ENCODE measurements at places on chromosomes 3 and 15. TPM values are rescaled to one million over a fixed set of nuclear protein-coding genes. Genes with fewer than 3 reads are reported as not detected.
A peak's percentile ranks its signal among the peaks of the same experiment; 100 is the strongest.

DNA sequence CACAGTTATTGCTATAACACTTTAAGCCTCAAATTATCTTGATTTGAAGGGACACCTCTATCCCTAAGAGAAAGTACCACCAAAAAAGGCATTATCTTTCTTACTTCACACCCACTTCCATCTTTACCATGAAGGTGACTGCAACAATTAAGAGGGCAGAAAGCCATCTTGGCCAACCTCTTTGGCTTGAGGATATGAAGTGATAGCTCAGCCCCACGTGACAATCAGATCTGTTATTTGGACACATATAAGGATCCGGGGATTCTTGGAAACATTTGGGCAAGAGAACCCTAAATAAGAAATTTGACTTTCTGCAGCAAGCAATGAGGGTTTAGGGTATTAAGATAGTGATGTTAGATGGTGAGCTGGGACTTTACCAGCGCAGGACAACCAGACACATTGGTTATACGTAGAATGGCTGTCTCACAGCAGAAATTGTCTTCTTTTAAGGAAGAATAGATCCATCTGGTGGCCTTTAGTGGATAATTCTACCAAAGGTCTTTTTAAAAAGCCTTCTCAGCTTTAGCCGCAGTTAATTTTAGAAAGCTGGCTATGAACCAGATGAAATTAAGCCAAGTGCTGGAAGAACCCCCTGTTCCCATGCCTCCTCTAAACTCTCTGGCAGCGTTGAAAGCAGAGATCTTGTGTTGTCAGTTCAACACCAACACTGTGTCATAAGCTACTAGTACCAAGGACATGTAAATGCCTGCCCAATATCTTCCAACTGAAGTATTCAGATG lies 12.3 kb downstream of the HCLS1 start:
- no peak overlapping the region for H3K4me3 ChIP-seq
- no peak for DNase-seq
- no peaks in the 10 kb centered on the region for H3K4me1 ChIP-seq
- no peaks in the 10 kb centered on the region for H3K27me3 ChIP-seq

GRCh38 chr3:18308096-18308650 lies 117.0 kb downstream of the SATB1 start:
- no peak overlapping the region for H3K27ac ChIP-seq
- H3K4me3 ChIP-seq: no peak overlapping the region
- H3K36me3 ChIP-seq: no peaks in the 10 kb centered on the region
- no peaks in the 10 kb centered on the region for H3K27me3 ChIP-seq

The GRM2 gene
- 0.12 TPM for total RNA-seq

DNA sequence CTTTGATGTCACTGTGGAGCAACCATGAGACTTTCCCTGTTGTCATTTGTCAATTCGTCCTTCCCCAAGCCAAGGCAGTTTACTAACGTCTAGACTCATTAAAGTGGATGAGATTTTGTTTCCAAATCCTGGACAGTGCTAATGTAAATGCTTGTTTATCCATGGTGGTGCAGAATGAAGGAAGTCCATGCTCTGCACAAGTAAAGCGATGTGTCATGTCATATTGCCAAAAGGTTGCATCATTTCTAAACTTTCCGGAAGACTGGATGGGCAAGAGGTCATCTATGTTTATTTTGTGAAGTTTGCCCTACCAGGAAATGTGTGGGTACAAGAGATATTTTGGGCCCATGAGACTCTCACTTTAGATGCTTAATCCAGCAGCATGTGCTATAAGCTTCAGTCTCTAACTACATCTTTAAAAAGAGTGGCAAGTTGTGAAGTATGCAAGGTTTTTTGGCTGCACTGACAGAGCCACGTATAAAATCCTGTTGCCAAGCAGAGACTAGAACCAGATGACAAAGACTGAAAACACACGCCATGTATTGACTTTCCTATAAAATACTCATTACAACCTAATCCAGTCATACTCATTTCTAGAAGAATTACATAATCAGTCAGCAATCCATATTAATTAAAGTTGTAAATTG lies 72.1 kb upstream of the FNDC3B start:
- no peaks in the 10 kb centered on the region for H3K4me1 ChIP-seq
- no peak for DNase-seq
- H3K27ac ChIP-seq: peak overlapping the region; percentile 22
- no peak overlapping the region for H3K4me3 ChIP-seq
- no peaks in the 10 kb centered on the region for H3K27me3 ChIP-seq

All from colonic mucosa (tissue), 4 donors.